ENCODE measurements at places on chromosomes 4 and X. TPM values are rescaled to one million over a fixed set of nuclear protein-coding genes. Genes with fewer than 3 reads are reported as not detected.

The CBR4 gene
- 40.8 TPM for total RNA-seq

GRCh38 chr4:24840362-24840761 lies 45.0 kb downstream of the SOD3 start:
- H3K36me3 ChIP-seq = no peaks in the 10 kb centered on the region
- H3K27ac ChIP-seq = no peak overlapping the region
- DNase-seq = no peak
- no peaks in the 10 kb centered on the region for H3K4me1 ChIP-seq
- H3K27me3 ChIP-seq = no peaks in the 10 kb centered on the region
- H3K4me3 ChIP-seq = no peak overlapping the region

GRCh38 chr4:146191766-146192458 lies 16.4 kb downstream of the LSM6 start:
- no peaks in the 10 kb centered on the region for H3K27me3 ChIP-seq
- H3K36me3 ChIP-seq = no peaks in the 10 kb centered on the region
- H3K27ac ChIP-seq = no peak overlapping the region
- no peaks in the 10 kb centered on the region for H3K4me1 ChIP-seq

DNA sequence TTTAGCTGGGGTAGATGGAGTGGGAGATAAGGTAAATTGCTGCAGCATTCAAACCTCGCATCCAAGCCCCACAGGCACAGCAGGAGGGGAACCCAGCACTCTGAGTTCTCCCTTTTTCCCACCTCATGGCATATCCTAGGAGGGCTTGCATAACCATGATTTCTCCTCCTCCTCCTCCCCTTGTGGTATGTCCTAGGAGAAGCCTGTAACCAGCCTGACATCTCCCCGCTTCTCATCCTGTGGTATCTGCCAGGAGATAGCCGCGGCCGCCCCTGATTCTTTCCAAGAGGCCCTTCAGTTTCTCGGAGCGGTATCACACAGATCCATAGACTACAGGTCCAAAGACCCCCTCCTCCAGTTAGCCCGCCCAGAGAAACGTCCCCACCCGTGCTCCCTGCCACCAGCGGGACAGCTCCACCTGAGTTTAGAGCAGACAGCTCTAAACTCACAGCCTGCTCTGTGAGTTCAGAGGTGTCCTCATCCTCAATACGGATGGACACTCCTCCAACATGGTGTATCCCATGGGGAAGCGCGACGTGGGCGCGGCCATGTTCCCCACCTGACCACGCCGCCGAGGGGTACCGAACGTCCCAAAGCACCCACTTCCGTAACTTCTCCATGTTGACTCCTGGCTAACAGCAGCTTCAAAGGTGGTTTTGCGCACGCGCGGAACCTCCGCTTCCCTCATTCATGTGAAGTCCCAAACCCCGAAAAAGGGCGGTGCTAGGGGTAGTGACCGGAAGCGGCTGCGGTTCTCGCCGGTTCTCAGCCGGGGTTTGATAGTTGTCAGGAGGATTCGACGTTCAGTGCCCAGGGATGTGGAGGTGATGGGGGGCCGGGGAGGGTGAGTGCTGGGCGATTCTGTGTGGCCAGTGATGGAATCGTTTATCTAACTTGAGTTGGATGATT lies at the start of gene ZNF81:
ZNF81 (plus strand) TSS at position 739 of the 909 bp plus-strand sequence. CDS start 9,366 bp downstream, outside the sequence.
- no peaks in the 10 kb centered on the region for H3K27me3 ChIP-seq
- peak; percentile 97 for DNase-seq
- H3K4me3 ChIP-seq = peak within 1 kb of the TSS; percentile 47
- H3K27ac ChIP-seq = peak within 1 kb of the TSS; percentile 79
- no peaks in the 10 kb centered on the region for H3K4me1 ChIP-seq
- no peaks in the 10 kb centered on the region for H3K36me3 ChIP-seq

Data from uterus (tissue), 4 donors.